ENCODE measurements at places on chromosomes 11 and 22.

DNA sequence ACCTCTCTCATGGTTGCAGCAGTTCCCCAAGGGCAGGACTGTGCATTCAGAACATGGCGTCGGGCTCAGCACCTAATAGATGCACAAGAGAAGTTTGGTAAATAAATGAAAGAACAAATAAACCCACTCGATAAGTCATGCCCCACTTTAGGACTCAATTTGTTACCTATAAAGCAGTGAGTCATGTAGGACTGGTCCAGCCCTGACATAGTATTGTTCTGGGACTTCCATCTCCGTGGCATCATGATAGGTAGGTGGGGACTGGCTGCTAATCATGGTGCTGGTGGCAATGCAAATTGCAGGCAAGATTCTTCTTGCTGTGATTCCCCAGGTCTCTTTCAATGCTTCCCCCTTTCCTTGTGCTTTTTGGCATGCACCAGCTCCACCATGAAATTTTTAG is 118.2 kb upstream of the CSNK2A3 start:
- DNase-seq: no peak

DNA sequence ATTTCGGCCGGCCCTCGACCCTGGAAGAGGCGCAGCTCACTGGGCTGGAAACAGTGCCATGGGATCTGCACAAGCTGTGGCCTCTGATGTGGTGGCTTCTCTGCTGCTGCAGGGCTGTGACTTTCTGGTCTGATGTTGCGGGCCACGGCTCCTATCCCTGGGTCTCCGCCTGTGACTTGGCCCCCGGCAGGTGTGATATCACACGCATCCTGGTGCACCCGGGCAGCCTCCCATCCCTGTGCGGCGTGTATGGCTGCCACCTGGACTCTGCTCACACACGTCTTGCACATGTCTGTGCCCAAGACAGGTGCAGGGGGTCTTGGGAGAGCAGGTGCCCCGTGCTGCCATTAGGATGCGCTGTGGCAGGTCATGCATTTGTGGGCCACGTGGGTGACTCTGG is 31.1 kb downstream of the GRAMD4 start:
- no peak for DNase-seq

DNA sequence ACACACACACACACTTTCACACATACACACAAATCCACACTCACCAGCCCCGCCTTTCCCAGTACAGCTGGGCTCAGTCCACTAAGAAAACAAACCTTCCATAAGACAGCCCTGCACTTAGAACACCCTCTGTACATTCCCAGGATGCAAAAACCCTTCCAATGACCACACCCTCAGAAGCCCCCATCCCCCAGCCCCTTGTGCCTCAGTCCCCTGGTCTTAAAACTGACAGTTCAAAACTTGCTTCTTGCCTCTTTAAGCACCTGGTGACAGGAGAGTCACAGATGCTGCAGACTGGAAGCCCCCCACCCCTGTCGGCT is 23.0 kb downstream of the APLNR start:
- DNase-seq: peak; percentile 42

GRCh38 chr11:133895061-133895479 is 49.8 kb upstream of the SPATA19 start:
- no peak for DNase-seq

DNA sequence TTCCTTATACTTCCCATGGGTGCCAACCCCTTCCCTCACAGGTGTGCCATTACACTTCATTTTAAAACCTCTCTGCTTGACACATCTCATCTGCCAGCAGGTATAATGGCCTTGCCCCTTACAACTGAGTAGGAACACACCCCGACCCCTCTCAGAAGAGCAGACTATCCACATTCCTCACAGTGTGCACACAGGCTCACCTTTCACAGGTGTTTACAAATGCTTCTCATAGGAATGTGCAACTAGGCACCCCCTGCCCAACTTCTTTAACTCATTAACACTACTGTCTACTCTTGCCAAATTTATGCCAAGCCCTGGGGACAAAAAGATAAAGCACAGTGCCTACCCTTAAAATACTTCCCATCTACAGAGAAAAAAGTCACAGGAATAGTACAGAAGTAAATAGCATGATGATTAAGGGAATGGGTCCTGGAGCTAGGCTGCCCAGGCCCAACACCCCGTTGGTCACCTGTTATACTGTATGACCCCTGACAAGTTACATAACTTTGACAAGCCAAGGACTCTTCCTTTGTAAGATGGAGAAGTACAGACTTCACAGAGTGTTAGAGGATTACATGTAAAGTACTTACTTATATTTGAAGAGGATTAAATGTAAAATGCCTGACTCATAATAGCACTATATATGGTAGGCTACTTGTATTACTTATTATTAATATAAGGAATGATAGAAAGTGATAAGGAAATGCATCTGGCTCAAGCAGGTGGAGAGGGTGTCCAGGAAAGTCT is 15.2 kb downstream of the TRIM3 start:
- DNase-seq: no peak

- no peak for DNase-seq
Measured at GRCh38 chr22:40679249-40679963, at the start of gene MCHR1. MCHR1 (plus strand) TSS chr22:40679484; CDS start chr22:40679653, 169 bp downstream.

GRCh38 chr11:62273789-62274275 is 3.9 kb downstream of the SCGB2A2 start:
- no peak for DNase-seq

DNA sequence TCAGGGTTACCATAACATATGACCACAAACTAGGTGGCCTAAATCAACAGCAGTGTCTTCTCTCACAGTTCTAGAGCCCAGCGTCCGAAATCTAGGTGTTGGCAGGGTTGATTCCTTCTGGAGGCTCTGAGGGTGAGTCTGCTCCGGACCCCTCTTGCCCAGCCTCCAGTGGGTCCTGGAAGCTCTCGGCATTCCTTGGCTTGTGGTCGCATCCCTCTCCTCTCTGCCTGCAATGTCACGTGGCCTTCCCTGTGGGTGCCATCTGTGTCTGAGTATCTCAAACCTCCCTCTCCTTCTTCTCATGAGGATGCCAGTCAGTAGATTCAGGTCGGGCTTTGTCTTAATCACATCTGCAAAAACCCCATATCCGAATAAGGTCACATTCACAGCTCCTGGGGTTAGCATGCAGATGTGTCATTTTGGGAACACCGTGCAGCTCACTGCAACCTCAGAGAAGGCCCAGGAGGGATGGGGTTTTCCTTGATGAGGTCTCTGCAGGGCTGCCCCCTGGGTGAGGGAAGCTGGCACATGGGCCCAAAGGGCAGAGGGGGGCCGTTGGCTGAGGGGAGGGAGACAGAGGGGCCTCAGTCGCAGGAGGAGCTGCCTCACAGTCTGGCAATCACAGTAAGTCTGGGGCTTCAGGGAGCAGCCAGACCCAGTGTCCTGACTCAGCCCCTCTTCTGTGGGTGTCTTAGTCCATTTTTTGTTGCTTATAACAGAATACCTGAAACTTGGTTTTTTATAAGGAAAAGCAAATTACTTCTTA is 41.2 kb downstream of the PARVG start:
- DNase-seq: no peak

GRCh38 chr22:35656284-35656752 is 8.1 kb downstream of the APOL6 start:
- DNase-seq: peak; percentile 33

- no peak for DNase-seq
Measured at GRCh38 chr11:85710917-85711316, 24.9 kb upstream of the CCDC89 start.

GRCh38 chr11:68524213-68524612 is 63.7 kb downstream of the PPP6R3 start:
- DNase-seq: no peak

- DNase-seq: peak; percentile 80
Measured at GRCh38 chr11:126989942-126990715, 10.4 kb downstream of the KIRREL3 start.

DNA sequence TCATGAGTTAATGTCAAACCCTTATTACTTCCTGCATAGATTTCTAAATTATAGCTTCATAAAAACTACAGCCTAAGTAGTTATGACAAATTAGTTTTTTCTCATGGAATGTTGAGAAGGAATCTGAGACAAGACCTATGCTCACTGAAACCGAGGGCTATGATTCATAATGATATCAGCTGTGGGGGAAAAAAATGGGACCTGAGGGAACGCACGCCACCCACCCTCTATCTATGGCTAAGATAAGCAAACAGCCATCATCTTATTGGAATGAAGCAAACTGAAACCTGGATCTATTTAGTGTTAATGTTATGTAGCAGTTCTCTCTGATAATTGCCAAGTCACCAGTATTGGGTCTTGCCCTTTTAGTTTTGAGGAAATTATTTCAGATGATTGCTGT is 906.9 kb upstream of the RAG2 start:
- DNase-seq: peak; percentile 96

Data from fibroblast of skin of back (primary cell).